Endothelial cell (in vitro differentiated cells): ENCODE measurements at places on chromosomes 5 and 9.

DNA sequence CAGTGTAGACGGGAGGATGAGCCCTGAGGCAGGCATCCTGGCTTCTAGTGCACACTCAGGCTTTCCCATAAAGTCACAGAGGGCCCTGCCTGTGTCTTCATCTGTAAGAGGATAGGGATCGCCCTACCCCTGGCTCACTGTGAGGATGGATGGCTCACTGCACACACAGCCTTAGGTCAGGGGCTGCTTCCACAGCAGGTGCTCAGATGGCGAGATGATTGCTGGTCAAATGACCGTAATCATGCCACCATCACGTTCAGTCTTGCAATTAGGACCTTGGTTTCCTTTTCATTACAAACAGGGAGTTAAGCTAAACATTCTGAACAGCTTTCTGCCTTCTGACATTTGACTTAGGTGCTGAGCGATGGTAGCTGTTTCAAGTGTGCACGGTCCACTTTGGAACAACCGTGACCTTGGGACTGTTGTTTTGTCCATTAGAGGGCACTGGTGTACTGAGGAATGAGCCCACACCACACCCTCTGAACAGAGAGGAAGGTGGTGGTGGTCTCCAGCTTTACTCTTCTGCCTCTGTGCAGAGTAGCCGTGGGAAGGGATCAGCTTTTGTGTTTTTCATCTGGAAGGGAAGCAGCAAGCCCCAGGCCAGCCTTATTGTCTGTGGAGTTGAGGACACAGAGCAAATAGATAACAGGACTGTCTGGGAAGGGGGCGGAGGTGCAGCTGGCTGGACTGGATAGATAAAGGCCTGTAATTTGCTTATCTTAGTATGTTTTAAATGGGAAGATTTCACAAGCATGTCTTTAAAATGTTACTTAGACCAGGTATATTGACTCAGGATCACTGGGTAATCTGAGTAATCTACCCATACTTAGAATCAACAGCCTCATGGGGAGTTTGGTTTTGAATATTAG lies 183.1 kb downstream of the TRIO start:
- DNase-seq: peak; percentile 10

DNA sequence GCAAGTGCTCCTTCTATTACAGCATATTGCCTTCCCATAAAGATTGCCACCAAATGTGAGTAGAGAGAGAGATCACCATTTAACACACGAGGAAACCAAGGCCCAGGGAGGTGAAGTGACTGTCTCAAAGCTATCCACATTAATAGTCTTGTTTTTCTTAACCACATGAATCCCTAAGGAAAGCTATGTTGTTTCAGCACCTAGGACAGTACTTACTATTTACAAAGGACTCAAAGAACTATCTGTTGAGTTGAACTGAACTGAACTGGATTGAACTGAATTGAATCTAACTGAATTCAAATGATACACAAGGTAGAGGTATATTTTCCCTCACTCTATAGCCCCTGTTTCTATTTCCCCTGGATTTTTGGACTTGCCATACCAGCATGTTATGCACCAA lies 430.4 kb downstream of the CAAP1 start:
- no peak for DNase-seq

DNA sequence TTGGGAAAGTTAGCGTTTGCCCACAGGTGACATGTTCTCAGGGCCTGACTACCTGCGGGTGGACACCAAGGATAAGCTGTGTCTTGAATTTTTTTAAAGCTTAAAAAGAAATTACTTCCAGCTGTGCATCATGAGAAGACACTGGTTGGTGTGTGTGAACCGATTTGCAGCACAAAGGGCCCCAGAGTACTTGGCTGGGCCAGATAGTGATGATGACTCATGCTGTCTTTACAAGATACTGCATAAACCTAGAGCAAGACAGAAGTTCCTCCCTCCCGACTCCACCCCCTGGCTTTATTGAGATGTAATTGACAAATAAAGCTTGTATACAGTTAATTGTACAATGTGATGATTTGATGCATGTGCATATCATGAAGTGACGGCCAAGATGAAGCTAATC lies 212.8 kb downstream of the NXNL2 start:
- no peak for DNase-seq

- DNase-seq: no peak
Measured at GRCh38 chr9:136044207-136044970, 50.7 kb downstream of the NACC2 start.

DNA sequence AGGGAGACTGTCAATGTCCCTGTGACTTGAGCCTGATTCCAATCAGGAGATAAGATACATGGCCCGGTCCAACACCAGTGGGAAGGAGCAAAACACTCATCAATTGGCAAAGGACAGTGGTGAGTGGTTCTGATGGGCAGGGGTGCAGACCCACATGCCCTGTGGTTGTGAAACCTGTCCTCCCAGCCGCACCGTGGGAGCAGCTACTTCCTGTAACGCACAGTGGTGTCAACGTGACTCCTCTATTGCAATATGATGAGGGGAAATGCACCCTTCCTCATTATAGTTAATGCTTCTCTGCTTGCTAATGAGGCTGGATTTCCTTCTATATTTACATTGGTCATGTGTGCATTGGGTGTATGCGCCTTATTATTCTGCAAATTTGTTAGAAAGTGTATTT lies 223.0 kb downstream of the IRX1 start:
- no peak for DNase-seq

DNA sequence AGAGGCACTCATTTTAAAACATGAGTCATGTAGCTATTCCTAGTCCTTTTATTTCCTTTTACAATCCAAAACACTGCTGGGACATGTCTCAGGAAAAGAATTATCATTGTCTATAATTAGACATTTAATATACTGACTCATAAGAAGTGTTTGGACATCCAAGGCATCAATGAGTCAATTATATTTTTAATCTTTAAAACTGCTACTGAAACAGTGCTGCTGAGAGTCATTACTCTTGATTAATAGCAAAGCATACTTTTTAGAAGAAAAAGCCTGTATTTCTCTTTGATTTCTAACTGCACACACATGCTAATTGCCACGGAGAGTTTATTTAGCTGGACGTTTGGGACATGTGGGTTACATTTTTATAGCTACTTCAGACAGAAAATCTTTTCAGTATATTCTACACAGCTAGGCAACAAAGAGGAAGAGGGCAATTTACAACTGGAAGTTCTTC lies 1249.0 kb upstream of the CDH18 start:
- no peak for DNase-seq

GRCh38 chr5:42436051-42436450 lies 12.8 kb downstream of the GHR start:
- no peak for DNase-seq

- no peak for DNase-seq
Measured at GRCh38 chr5:151063142-151063989, 17.5 kb downstream of the TNIP1 start.

DNA sequence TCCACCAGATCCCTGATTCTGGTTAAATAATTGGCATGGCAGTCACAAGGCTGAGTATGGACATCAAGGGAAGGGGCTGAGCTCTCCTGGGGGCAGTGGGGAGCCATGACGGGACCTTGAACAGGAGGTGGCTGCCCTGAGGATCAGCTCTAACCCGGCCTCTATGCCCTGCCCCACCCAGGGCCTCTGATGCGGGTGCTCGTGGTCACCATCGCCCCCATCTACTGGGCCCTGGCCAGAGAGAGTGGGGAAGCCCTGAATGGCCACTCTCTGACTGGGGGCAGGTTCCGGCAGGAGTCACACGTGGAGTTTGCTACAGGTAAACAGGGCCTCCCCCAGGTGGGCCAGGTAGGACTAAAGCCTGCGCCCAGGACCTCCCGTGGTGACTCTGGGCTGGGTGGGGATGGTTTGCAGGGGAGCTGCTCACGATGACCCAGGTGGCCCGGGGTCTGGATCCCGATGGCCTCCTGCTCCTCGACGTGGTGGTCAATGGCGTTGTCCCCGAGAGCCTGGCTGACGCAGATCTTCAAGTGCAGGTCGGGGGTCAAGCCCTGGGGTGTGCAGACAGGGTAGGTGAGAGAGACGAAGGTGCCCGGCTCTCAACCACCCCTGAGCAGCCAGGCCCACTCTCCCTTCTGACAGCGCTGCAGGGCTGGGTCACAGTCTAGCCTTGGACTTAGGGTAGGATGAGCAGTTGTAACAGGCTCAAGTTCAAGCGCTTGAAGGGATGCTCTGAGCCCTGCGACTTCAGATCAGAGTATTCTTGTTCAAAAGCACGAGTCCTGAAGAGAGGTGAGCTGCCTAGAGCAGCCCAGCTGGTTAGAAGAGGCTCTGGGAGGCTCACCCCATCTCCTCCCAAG lies 19.9 kb upstream of the ASS1 start:
- DNase-seq: no peak

- DNase-seq: no peak
Measured at GRCh38 chr9:16258708-16259107, 611.8 kb downstream of the BNC2 start.

GRCh38 chr9:459491-460444 lies 245.1 kb downstream of the DOCK8 start:
- DNase-seq: no peak
